ENCODE measurements at places on chromosomes 4 and X. TPM values are rescaled to one million over a fixed set of nuclear protein-coding genes. Genes with fewer than 3 reads are reported as not detected.

DNA sequence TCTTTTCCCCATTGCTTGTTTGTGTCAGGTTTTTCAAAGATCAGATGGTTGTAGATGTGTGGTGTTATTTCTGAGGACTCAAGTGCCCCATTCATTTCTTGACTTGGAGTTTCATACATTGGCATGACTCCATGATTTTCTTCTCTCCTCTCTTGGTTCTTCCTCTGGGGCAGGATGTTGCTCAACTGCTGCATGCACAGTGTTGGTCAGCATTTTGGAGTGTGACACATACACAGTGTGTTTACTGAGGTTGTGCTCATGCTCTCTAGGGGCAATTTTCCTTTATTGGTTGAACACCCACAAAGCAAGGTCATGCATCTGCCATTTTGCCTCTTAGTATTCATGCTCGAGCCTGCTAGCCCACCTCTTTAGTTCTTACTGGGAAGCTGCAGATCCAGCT, 1993.8 kb downstream of the ARAP2 start:
- DNase-seq = no peak

DNA sequence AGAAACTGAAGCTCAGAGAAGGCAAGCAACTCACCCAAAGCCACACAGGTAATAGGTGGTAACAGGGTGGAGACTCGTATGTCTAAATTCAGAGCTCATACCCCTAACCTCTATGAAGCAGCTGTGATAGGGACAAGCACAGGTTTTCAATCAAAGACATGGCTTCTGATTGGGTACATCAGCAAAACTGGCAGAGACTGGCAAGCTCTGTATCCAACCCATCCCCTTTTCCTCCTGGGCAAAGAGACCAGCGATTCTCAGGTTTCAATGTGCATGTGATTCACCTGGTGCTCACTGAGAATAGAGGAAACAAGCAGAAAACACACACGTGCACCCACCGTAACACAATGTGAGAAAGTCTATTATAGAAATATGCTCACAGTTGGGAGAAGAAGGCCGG, 153.0 kb downstream of the SMIM20 start:
- DNase-seq = no peak

The LANCL3 gene
- 0.16 TPM for polyA plus RNA-seq

- no peak for DNase-seq
Measured at GRCh38 chr4:25919676-25920075, 5.7 kb downstream of the SMIM20 start.

DNA sequence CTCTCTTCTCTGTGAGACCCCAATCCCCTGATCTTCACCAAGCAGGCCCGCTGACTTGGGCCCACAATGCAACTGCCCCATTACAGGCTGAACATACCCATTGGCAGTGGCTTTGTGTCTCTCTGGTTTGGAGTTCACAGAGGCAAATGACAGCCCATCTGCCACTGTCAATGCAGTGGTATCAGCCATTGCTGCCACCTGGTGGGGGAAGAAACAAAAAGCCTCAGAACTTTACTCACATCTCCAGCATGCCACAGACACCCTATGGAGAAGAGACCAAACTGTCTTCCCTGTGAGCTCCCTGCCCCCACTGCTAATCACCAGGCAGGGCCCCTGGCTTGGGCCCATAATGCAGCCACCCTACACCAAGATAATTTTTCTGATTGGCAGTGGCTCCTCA, 729.3 kb upstream of the ACTRT1 start:
- DNase-seq = no peak

DNA sequence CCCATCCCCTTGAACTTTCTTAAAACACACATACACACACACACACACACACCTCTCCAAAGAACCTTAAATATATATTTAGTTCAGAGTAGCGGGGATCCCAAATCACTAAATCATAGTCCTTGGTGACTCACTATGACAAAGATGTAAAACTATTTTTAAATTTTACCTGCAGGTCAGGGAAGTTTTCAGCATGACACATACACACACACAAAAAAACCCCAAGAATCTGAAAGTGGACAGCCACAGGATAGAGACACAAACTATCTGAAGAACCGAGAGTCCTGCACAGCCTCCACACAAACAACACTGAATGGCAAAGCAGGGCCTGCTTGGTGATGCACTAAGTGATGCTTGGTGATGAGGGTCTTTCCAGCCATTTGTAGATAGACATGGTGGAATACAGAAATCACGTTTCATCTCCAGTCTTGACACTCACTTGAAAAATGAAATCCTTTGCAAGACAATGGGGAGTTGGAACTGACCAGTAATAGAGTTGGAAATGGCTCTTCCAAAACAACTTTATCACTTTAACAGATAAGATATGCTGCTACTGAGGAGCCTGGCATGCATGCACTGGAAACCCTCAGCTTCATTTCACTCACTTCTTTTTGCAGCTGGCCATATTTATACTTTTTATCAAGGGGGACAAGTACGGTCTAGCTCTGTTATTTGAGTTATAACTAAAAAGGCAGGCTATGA, 307.3 kb downstream of the RAPGEF2 start:
- no peak for DNase-seq

- no peak for DNase-seq
Measured at GRCh38 chr4:17085416-17085815, 187.0 kb upstream of the LDB2 start.

Measured in left renal cortex interstitium (tissue), 4 donors.